ENCODE measurements at places on chromosomes 1 and 21.

DNA sequence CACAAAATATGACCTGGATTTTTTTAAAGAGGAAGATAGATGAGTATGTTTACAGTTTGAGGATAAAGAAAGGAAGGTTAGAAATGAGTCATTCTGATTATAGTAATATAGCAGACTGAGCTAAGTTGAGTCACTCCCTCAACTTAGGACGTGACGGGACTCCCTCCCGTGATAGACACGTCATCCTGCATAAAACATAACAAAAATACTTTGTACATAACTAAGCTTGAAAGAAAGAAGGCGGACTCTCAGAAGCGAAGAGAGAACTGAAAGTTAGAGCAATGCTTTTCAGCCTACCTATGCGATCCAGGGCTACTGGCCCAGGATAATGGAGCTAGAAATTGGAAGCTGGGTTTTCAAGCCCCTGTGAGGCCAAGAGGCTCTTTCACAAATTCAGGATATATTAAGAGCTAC, 53.0 kb upstream of the DESI2 start:
- DNase-seq = peak; percentile 28

DNA sequence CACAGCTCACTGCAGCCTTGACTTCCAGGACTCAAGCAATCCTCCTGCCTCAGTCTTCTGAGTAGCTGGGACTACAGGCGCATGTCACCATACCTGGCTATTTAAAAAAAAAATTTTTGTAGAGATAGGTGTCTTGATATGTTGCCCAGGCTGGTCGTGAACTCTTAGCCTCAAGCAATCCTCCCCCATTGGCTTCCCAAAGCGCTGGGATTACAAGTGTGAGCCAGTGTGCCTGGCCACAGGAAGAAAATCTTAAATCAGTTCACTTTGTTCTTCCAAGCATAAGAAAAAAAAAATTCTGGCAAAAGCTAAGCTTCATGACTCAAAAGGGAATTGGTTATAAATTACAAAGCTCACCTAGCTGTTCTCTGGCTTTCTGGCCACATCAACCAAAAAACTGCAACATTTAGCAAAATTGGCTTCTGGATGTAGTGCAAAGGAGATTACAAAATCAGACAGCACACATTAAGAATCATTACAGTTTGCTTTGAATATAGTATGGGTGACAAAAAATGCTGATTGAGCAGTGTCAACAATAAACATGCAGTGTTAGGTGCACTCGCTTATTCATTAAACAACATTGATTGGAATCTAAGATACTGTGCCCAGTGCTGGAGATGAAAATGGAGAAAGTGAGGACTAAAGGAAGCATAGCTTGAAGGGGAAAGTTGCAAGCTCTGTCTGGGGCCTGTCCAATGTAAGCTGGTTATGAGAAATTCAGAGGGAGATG, 76.7 kb downstream of the KCTD3 start:
- DNase-seq = no peak

DNA sequence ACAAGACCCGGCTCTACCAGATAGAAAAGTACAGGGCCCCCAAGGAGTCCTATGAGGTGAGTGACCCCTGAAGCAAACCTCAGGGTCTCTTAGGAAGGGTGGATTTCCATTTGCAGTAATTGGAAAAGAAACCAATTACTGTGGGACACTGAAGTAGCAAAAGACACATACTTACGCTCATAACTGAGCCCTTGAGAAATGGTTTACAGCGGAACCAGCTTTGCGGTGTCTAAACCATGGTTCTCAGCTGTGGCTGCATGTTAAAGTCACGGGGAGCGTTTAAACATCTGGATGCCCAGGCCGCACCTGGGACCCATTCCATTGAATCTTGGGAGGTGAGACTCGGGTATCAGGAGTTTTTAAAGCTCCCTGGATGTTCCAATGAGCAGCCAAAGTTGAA, 110.7 kb downstream of the HUNK start:
- no peak for DNase-seq

DNA sequence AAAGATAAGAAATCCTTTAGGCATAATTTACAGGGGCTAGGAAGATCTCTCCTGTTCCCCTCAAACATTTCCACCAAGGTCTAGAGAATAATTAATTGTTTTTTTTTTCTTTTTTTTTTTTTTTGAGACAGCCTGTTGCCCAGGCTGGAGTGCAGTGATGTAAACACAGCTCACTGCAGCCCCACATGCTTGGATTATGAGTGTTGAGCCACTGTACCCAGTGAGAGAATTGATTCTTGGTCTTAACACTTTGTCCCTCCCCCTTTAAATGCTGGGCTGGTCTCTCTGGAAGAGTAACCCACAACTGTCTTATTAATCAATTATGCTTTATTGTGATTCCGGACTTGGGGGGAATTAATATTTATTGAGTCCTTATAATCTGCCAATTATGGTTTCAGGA, 33.4 kb downstream of the ATF3 start:
- DNase-seq = no peak

- DNase-seq = no peak
Measured at GRCh38 chr1:42324398-42325013, 10.5 kb downstream of the FOXJ3 start.

DNA sequence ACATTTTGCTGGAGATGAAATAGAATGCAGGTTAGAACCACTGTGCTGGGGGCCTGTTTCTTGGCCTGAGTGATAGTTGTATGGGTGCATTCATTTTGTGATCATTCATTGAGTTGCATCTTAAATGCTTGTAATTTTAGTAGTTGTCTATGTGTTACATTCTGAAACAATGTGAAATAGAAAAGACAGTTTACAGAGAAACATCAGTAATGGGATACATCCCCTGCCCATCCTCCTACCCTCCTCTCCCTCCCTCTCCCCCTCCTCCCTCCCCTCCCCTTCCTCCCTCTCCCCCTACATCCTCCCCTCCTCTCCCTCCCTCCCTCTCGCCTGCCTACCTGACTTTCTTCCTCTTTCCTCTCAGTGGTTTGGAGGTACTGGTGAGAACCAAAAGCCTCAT, 54.5 kb upstream of the COL6A1 start:
- no peak for DNase-seq

GRCh38 chr1:68495968-68496679, 758 bp downstream of the DEPDC1 start:
- no peak for DNase-seq

DNA sequence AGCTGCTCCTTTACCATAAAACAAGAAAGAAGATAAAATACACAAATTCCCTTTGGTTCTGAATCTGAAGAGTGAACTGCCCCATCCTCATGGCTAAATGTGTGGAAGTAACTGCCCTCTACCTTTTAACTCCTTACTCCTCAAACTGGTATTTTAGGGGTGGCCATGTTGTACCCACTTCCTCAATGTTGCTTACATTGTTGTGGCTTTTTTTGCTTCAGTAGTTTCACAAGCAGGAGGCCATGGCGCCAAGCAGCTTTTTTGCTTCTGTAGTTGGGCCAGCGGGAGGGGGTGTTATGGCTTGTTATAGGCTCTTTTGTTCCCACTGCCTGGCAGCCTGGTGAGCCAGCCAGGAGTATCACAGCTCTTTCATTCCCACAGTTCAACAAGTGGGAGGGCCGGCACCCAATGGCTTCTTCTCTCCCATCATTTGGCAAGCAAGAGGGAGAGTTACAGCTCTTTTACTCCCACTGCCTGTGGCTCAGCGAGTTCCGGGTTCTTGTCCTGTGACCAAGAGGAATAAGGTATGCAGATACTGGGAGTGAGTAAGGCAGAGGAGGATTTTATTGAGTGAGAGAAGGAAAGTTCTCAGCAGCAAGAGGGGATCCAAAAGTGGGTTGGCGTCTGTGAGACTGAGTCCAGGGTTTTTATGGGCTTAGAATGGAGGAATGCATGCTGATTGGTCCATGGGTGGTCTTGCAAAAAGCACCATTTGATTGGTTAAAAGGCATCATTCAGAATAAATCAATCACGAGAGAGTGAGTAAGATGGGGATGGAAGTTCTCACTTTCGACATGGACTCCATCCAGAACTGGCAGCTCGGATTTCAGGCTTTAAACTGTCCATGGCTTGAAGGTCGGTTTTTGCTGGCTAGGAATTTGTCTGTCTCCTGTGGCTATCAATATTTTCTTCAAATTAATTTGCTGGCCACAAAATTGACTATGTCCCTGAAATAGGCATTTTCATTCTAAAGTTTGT, 429.6 kb downstream of the HLX start:
- DNase-seq = no peak

GRCh38 chr1:21082073-21082472, 94.6 kb downstream of the EIF4G3 start:
- DNase-seq = no peak

DNA sequence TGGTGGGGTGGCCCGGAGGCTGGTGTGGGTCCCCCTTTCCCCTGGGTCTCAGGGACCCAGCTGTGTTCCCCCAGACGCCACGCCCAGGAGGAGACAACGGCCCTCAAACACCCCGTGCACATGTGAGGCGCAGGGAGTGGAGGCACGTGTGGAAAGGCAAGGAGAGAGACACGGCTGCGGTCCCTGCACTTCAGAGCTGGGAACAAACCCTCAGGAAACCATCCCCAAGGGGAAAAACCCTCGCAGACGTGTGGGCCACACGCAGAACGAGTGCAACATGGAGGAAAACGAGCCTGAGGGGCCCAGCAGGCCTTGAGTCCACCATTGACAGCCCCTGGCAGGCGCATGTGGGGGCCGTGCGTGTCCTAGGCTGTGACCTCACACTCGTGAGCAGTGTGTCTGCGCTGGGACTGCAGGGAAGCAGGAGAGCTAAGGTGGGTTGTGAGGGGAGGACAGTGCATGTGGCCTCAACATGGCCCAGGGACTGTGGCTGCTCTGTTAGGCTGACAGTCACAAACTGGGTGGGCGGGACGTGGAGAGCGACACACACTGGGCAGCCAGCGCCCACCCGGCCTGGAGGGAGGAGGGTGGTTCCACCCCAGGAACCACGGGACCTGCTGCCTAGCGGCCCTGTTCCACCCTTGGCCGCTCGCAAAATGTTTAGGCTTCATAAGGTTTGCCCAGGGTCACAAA, 20.0 kb downstream of the ITGB2 start:
- DNase-seq = no peak

DNA sequence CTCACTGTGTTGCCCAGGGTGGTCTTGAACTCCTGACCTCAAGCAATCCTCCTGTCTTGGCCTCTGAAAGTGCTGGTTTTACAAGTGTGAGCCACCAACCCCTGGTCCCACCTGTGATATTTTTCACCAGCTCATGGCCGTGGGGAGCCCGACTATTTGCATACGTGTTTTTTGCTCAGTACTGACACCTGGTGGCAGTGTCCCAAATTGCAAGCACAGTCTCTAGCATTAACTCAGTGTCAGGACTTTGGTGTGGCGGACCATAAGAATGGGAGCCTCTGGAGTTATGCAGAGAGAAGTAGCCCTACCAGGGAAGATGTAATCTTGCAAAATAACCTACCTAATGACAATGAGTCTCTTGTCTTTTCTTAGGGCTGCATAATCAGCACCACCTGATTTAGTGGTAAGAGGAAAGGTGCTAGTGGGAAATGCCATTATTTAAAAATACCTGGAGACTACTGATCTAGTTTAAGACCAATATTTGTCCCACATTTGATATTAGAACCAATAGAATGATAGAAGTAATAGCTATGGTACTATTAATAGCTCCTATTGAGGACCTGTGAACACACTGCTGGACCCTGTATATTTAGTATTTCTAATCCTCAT, 305.4 kb downstream of the DISC1 start:
- DNase-seq = no peak

DNA sequence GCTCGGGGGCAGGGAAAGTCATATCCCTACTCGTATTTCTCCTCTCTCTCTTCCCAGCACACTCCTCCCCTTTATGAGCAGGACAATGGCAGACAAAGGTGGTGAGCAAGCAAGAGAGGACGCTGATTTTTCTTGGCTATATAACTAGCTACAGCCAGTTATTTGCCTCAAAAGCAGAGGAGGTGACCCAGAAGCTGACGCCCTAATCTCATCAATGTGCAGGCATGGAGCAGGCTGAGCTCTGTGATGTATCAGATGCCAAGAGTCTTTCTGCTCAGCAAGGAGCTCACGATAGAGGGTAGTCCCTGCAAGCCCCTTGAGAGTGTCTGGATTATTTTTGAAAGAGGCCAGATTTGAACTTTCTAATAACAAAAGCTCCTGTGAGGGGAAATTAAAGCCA, 75.5 kb downstream of the ASTN1 start:
- DNase-seq = no peak

- no peak for DNase-seq
Measured at GRCh38 chr1:248599396-248599795, 1.9 kb upstream of the OR2T10 start.

- DNase-seq = no peak
Measured at GRCh38 chr1:240405751-240406150, 206.2 kb downstream of the GREM2 start.

GRCh38 chr1:4527819-4528218, 126.6 kb upstream of the AJAP1 start:
- DNase-seq = no peak

- DNase-seq = no peak
Measured at GRCh38 chr1:10723317-10723716, 73.1 kb downstream of the CASZ1 start.

- no peak for DNase-seq
Measured at GRCh38 chr1:25255706-25256577, 8.7 kb upstream of the RSRP1 start.

DNA sequence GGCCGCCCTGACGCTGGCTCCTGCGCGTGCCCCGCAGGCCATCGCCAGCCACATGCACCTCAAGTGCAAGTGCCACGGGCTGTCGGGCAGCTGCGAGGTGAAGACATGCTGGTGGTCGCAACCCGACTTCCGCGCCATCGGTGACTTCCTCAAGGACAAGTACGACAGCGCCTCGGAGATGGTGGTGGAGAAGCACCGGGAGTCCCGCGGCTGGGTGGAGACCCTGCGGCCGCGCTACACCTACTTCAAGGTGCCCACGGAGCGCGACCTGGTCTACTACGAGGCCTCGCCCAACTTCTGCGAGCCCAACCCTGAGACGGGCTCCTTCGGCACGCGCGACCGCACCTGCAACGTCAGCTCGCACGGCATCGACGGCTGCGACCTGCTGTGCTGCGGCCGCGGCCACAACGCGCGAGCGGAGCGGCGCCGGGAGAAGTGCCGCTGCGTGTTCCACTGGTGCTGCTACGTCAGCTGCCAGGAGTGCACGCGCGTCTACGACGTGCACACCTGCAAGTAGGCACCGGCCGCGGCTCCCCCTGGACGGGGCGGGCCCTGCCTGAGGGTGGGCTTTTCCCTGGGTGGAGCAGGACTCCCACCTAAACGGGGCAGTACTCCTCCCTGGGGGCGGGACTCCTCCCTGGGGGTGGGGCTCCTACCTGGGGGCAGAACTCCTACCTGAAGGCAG, 23.4 kb upstream of the ARF1 start:
- peak; percentile 80 for DNase-seq

- DNase-seq = no peak
Measured at GRCh38 chr1:239456788-239457187, 70.4 kb downstream of the CHRM3 start.

DNA sequence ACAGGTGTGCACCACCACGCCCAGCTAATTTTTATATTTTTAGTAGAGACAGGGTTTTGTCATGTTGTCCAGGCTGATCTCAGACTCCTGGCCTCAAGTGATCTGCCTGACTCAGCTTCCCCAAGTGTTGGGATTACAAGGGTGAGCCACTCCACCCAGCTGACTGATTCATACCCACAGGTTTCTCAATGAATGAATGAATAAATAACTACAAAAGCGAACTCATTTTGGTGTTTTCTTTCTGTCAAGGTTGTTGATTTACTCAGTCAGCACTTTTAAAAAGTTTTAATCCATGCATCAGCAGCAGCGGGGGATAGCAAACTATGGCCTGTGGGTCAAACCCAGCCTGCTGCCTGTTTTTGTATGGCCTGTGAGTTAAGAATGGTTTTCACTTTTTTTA, 217.5 kb downstream of the FAF1 start:
- no peak for DNase-seq
